ENCODE measurements at places on chromosomes 2 and 18.

DNA sequence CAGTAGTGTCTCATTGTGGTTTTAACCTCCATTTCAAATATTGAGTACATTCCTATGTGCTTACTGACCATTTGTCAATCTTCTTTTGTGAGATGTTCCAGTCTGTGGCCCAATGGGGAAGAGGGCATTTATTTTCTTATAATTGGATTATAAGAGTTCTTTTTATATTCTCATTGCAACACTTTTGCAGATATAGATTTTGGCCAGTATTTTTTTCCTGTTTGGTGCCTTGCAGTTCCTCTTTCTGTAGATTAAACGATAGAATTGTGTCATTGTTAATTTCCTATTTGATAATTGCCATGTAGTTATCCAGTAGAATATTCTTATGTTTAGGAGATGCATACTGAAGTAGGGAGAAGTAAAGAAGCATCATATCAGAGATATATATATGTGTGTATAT lies 56.4 kb upstream of the CYTIP start:
- no peak for DNase-seq

GRCh38 chr18:48839819-48840490 lies 110.8 kb downstream of the SMAD7 start:
- DNase-seq = no peak

GRCh38 chr2:190649035-190649797 lies at the start of gene NAB1:
Gene NAB1, plus strand, starts transcription at chr2:190649083. Its CDS starts 10,094 bp downstream, at chr2:190659177.
- DNase-seq = peak; percentile 38

- peak; percentile 8 for DNase-seq
Measured at GRCh38 chr2:213147538-213147937, 3.9 kb downstream of the IKZF2 start.

GRCh38 chr2:101912545-101912944 lies 79.2 kb upstream of the IL1R2 start:
- no peak for DNase-seq

DNA sequence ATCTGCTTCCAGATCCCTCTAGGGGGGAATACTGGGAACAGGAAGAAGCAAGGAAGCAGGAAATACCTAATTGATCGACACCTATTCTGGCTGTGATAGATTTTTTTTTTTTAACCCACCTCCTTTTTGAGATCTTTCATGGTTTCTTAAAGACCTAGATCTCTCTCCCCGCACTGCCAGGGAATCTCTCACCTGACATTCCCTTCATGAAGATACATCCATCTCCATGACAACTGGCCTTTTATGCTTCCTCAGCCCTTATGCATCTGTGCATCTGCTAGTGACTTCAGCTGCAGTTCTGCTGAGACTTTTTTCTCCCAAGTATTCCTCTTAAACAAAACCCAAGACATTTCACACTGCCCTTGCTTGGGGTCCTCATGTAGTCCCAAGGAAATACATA lies 21.1 kb upstream of the CPO start:
- DNase-seq = no peak

- DNase-seq = no peak
Measured at GRCh38 chr2:54680397-54681041, 42.9 kb upstream of the EML6 start.

DNA sequence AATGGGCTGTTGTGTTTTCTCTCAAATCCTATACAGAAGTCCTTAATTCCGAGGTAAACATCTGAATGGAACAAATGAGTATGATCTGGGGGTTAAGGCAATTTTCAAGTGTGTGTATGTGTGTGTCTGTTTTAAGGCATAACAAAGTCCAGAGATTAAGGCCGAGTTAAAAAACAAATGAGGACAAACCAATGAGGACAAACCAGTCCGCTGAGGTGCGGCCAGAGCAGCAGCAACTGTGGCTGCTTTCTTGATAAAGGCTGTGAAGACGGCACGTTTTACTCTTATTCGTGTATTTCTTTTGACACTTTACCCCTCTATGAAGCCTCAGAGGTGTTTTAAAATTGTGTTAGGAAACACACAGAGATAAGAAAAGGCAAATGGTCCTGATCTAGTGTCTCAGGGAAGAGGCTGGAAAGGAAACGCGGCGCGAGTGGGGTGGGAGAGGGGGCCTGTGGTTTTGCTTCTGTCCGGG lies 495 bp upstream of the GULP1 start:
- no peak for DNase-seq

DNA sequence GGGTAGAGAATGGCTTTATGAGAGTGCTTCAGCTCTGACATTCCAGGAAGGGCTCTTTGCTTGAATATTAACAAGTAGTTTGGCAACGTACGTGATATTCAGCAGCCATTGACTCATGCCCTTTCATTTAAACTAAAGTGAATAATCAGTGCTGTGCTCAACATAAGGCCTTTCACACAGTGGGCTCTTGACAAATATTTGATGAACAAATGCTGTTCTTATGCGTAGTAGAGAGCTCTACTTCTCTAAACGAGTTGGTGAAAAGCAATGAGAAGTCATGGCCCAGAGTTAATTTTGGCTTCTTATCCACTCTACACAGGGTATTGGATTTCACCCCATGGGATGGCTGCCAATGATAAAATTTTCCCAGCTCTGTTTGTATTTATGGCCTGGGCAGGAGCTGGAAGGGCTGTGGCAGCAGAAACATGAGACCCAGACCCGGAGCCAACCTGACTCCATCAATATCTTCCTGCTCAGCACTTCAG lies 338.9 kb downstream of the CCDC85A start:
- DNase-seq = no peak

- DNase-seq = no peak
Measured at GRCh38 chr2:178865146-178865936, 58.1 kb upstream of the TTN start.

- DNase-seq = no peak
Measured at GRCh38 chr18:61669320-61669719, 223.5 kb downstream of the RNF152 start.

- no peak for DNase-seq
Measured at GRCh38 chr2:132884292-132884691, 214.3 kb upstream of the LYPD1 start.

DNA sequence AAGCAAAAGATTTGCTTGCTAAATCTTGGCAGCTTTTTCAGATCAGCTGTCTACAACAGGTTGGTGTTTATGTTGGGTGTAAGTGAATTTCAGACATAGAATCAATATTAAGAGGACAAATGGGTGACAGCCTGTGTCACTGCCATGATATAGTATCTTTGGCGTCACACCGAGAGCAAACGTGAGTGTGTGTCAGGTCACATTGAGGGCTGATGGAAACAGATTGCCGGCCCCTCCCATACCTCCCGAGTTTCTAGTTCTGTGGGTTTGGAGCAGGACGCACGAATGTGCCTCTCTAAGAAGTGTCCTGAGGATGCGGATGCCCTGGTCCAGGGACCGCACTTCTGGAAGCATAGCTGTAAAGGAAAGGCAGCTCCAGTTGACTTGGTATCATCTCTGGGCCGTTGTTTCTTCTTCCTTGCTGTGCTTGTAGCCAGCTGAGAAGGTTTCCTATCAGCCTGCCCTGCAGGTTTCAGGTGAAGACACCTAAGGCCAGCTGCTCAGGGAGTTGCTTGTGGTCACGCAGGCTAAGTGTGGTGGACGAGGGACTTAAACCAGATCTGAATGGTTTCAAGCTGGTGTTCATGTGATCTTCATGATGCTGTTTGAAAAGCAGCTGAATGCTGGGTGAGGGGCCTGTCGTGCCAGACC lies 6.4 kb downstream of the AGAP1 start:
- DNase-seq = no peak

DNA sequence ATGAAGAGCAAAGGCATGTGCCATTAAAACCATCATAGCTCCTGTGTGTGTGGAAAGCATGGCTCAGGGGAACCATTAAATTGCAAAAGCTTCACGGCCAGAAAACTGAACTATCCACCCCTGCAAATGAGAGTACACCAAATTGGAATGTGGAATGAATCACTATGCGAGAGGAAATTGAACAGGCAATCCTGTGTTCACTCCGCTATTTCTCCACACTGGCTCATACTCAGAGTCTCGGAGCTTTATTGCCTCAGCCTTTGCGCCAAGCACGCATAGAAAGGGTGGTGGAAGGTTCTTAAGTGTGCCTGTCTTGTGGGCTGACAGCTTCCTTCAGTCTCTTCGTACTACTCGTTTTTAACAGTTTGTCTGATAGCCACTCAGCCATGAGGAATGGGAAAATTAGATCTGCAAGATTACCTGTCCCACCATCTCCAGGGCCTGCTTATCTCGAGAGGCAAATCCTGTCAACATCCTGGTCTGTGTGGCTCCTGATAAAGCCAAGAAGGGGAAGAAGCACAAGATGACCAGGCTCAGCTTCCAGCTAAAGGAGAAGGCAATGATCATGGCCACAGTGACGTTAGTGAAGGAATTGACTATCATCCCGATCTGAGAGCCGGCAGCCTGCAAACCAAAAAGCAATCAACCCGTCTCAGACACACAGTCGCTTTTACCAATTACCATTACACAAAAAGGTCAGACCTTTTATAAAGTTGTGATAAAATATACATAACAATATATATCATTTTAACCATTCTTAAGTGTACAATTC lies 34.9 kb downstream of the G6PC2 start:
- no peak for DNase-seq

GRCh38 chr2:191341436-191341835 lies 96.2 kb downstream of the MYO1B start:
- DNase-seq = no peak

- no peak for DNase-seq
Measured at GRCh38 chr2:190891372-190891771, 10.8 kb downstream of the GLS start.

GRCh38 chr18:67421651-67422050 lies 94.9 kb downstream of the DSEL start:
- no peak for DNase-seq

GRCh38 chr2:96737831-96738230 lies 2.0 kb downstream of the LMAN2L start:
- DNase-seq = peak; percentile 28

GRCh38 chr2:903223-903900 lies 47.3 kb upstream of the SNTG2 start:
- DNase-seq = no peak

DNA sequence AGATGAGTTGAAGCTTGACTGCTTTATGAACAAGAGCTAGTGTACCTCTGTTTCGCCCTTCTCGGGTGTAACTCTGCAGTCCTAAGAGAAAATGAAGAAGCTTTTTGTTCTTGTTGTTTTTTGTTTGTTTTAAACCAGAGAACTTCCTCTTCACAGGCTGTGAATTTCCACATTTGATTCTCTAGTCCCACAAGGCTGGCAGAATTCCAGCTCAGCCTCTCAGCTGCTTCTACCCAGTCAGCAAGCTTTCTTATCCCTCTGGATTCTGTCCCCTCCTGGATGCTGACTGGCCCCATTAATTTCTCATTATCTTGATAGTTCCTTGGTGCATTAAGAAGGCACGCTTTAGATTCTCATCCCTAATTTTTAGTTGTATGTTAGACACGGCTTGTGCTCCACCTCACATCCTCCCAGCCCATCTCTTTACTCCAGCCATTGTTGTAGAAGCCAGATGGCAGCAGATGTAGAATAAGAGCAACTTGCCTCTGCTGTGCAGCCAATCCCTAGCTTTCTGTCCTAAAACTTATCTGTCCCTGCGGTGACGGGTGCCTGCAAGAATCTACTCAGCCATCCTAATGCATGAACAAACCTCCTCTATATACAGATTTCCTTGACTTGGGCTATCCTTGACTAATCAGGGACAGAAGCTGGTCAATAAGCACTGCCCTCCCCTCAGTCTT lies 12.3 kb upstream of the RESP18 start:
- DNase-seq = no peak

DNA sequence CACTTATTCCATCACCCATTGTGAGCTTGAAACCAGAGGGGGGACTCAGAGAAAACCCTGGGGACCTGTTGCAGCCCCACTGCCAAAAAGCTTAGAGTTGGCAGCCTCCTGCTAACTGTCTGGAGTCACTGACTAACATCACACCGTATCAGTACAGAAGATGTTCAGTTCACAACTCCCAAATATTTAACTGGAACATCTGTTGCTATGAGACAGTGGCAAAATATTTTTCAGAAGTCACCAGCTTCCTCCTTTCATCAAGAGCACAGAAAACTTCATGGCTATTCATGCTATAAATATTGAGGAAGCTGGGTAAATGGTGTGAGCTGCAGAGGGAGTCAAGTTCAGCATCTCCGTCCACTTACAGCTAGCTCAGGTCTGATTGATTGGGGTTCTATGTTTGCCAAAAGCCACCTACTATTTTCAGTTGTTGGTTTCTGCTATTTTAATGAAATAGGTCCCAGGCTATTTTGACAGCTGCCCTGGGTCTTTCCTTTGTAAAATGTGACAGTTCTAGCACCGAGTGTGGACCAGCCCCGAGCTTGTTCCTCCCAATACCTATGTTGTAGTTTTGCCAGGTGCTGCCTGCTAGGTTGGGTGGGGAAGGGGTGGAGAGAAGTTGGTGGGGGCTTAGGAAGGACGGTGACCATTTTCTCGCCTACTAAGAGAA lies 9.8 kb downstream of the TUBB6 start:
- no peak for DNase-seq

- DNase-seq = no peak
Measured at GRCh38 chr2:128421861-128422311, 103.2 kb upstream of the HS6ST1 start.

DNA sequence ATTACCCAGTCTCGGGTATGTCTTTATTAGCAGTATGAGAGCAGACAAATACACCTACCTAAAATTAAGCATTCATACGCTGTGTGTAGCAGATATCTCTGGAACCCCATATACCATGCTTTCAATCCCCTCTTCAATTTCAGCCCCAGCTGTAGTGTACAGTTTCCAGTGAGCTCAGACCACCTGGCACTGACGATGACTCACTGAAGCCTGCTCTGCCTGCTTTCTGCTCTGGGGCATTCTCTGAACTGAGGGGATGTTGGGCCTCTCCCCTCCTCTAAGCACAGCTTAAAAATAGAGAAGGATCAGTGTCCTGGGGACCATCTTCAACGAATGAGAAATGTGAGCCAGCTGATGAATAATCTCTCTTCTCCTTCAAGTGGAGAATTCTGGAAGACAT lies 8.7 kb upstream of the CCL20 start:
- DNase-seq = no peak

- DNase-seq = no peak
Measured at GRCh38 chr2:121075006-121075551, 209.9 kb downstream of the TFCP2L1 start.

- DNase-seq = no peak
Measured at GRCh38 chr2:75002007-75002406, 43.6 kb downstream of the POLE4 start.
